SW 1271 (cell line): ENCODE measurements at places on chromosomes 6 and 20.

GRCh38 chr6:11201772-11202512 is 30.5 kb downstream of the NEDD9 start:
- DNase-seq = no peak

DNA sequence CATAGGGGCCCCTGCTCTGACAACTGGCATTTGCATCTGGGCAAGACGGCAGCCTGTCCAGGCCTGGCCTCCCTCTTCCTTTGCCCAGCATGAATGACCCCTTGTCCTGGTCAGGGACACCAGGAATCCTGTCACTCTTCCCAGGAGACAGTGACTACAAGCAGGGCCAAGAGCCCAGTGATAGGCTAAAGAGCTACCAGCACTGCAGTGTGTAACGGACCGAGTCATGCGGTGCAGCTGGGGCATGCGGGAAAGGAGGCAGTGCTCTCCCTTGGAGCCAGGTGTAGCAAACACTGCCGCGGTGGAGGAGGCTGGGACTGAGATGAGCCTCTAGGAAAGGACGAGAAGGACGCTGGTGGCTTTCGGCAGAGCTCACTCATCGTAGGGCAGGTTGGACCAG is 38.7 kb upstream of the DSP start:
- no peak for DNase-seq

DNA sequence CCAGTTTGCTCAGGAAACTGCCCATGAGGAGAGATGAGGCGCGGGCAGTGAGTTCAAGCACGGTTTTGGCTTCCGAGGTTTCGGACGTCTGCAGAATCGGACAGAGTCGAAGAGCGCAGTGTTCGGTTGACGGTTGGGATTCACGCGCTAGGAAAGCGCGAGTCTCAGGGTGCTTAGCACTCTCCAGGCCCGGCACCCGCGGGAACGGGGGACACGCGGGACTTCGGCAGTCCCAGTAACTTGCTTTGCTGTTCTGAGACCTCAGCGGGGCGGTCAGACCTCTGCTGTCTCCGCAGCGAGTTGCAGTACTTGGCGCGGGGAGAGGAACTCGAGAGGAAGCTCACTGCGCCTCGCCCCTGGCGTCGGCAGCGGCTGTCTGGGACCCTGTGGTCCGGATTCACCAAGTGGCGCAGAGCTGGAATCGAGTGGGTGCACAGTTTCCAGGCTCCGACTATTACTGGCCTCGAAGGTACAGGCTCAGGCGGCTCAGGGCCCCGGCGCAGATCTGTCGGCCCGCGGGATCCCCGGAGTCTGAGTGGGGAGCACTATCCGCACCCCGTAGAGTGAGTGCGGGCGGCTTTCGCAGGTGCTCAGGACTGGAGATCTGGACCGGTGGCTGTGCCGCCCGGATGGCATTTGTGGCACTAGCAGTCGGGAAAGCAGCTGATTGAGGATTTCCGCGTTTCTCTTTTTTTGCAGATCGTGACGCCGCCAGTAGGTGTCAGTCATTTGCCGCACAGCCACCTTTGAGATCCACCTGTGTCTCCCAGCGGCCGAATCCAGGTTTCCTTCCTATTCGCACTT is at the start of gene POM121L2:
Gene POM121L2 (minus strand): TSS at position 128 of the 804 bp plus-strand sequence. CDS start 103 bp downstream, at position 25.
- peak; percentile 36 for DNase-seq

GRCh38 chr6:51480040-51480439 is 607.4 kb downstream of the PKHD1 start:
- DNase-seq = no peak

DNA sequence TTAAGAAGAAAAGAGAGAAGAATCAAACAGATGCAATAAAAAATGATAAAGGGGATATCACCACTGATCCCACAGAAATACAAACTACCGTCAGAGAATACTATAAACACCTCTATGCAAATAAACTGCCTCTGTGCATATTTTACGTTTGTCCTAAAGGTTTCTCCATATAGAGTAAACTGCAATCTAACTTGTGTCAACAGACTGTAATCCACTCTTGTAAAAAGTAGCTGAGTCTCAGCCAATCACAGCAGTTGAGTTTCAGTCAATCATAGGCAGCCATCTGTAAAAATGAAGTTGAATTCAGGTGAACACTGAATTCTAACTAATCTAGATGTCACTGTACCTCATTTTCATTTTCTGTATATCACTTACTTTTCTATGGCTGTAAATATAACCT is 112.2 kb upstream of the SYNCRIP start:
- DNase-seq = no peak

- no peak for DNase-seq
Measured at GRCh38 chr6:38079537-38079936, 260.0 kb downstream of the ZFAND3 start.

DNA sequence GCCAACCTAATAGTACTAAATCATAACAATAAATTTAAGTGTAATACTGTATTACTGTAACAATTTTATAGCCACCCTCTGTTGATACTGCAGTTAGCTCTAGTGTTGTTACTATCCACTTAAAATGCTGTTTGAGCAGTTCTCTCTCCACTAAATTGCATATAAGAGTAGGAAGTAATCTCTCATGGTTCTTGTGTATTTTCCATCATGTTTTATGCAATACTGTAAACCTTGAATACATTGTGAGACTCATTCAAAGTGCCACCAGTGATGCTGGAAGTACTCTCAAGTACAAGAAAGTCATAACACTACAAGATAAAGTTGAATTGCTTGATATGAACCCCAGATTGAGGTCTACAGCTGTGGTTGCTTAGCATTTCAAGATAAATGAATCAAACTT is 65.5 kb downstream of the WASF1 start:
- DNase-seq = no peak

DNA sequence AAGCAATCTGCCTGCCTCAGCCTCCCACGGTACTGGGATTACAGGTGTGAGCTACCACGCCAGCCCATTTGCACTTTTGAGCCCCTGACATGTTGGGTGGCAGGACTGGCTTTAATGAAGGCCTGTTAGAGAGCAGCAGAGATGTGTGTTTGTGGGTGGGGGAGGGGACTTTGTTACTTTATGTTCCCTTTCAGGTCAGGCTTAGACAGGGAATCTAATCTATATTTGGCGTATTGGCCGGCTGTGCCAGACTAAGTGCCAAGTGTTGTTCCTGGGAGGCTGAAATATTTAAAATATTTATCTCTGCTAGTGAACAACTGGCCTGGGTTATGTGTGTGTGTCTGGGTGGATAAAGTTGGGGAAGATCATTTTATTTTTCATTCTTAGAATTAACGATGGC is 6.1 kb downstream of the GMPR start:
- DNase-seq = no peak

- DNase-seq = no peak
Measured at GRCh38 chr6:63114610-63115211, 96.6 kb upstream of the FKBP1C start.

DNA sequence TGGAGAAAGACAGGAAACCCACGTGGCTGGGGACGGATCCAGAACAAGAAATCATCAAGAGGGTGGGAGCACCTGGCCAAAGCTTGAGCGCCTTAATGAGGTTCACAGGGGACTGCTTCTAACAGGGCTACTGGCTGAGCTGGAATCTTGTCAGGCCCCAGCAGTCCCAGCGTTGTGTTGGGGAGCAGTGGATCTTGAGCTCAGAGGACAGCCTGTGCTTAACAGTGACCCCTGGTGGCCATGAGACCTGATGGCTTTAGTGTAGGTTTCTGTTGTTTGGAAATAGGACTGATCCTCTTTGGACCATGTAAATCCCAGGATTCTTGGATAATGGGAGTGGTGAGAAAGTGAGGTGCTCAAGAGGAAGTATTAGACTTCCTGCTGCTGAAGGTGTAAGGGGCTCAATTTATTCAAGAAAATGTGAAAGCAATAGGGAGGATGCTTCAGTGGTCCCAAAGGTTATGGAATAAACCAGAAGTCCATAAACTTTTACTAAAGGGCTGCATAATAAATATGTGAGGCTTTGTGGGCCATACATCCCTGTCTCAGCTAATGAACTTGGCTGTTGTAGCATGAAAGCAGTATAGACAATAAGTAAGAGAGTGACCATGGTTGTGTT is 216.2 kb downstream of the NFATC2 start:
- peak; percentile 22 for DNase-seq

GRCh38 chr6:95087394-95088097 is 489.8 kb upstream of the MANEA start:
- no peak for DNase-seq

DNA sequence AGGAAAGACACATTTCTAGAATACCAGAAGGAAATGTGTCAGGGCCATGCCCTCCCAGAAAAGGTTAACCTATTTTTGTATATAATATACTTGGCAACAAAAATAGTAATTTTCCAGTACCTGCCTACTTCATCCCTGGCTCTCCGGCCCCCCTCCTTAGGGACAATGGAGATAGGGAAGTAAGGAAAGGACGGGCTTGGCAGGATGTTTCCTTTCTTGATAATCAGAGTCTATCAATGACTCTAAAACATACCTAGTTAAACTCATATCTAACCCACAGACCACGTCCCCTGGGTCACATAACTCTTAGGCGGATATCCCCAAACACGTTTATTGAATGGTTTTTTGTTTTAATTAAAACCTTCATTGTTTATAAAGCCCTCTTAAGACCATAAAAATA is 11.8 kb downstream of the UQCC2 start:
- no peak for DNase-seq

DNA sequence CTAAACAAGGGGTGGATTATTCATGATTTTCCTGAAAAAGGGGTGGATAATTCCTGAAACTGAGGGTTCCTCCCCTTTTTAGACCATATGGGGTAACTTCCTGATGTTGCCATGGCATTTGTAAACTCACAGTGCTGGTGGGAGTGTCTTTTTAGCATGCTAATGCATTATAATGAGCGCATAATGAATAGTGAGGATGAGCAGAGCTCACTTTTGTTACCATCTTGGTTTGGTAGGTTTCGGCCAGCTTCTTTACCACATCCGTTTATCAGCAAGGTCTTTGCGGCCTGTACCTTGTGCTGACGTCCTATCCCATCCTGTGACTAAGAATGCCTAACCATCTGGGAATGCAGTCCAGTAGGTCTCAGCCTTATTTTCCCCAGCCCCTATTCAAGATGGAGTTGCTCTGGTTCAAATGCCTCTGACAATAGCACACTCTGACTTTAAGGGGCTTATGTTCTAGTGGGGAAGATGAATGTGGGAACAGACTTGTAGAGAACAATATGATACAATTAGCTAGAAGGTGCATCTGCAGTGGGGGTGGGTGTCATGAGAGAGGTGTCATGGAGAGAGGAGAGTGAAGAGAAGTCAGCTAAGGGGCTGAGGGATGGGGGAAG is 4.2 kb upstream of the GPR31 start:
- DNase-seq = no peak

- no peak for DNase-seq
Measured at GRCh38 chr6:56649053-56649769, 6.5 kb upstream of the DST start.

- DNase-seq = no peak
Measured at GRCh38 chr6:35202066-35202546, 11.7 kb upstream of the SCUBE3 start.

DNA sequence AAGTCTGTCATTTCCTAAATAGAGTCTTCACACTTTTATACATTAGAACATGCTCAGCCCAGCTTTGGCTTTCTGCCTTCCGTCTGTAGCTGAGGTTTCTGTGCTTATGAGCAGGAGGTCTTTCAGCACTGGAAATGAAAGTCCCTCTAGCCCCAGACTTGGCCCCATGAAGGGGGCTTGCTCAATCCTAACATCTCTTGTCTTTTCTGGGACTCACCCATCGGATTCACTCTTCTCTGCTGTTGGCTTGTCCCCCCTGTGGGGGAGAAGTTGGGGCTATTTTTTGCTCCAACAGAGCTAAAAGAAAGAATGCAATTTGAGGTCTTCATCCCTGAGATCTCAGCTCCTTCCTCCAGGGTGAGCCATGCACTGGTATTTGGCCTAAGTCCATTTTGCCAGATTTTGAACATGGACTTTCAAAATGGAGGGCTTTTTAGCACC is 177.7 kb downstream of the MRPL14 start:
- DNase-seq = no peak

DNA sequence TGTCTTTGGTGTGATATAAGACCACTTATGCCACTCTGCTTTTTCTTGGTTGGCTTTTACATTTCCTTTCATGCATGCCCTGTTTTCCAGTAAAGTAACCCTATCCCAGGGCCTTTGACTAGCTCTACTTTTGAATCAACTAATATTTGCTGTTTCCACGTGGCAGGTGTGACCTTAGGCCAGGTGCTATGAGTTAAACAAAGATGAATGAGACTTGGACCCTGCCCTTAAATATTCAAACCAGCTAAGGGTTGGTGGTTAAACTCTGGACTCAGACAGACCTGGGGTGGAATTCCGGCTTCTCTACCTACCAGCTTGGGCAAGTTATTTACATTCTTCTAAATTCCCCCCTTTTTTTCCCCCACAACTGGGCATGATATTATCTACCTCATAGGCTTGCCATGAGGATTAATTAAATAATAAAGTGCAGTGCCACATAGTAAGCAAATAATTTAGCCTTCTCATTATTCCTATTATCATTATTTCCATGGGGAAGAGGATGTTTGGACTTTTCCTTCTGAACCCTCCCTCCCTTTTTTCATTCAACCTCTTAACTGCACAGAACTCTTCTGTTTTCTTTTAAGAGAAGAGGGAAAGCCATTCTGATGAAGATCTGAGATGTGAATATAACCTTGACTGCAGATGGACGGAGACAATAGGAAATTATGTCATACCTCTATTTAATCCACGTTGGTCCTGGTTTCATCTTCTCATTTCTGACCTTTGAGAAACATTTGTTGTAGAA is 143.6 kb upstream of the TNFAIP3 start:
- no peak for DNase-seq

- no peak for DNase-seq
Measured at GRCh38 chr6:42403421-42403820, 48.3 kb downstream of the TRERF1 start.

- no peak for DNase-seq
Measured at GRCh38 chr6:14593286-14593685, 475.7 kb downstream of the CD83 start.

- no peak for DNase-seq
Measured at GRCh38 chr6:122997541-122998150, 1.6 kb downstream of the CLVS2 start.

GRCh38 chr20:3702611-3703391 is 9.6 kb downstream of the SIGLEC1 start:
- DNase-seq = no peak

GRCh38 chr6:72733045-72733444 is 111.2 kb downstream of the KCNQ5 start:
- no peak for DNase-seq

GRCh38 chr6:38847497-38847896 is 132.4 kb downstream of the DNAH8 start:
- DNase-seq = no peak

GRCh38 chr20:59611286-59611685 is 6.9 kb downstream of the PHACTR3 start:
- DNase-seq = no peak

GRCh38 chr6:8539453-8539852 is 104.1 kb upstream of the SLC35B3 start:
- no peak for DNase-seq

- DNase-seq = peak; percentile 28
Measured at GRCh38 chr6:117317261-117317660, 51.9 kb downstream of the VGLL2 start.

- no peak for DNase-seq
Measured at GRCh38 chr6:138805016-138805765, 9.3 kb downstream of the ECT2L start.

GRCh38 chr6:53910834-53911233 is 116.0 kb downstream of the LRRC1 start:
- DNase-seq = no peak

GRCh38 chr20:3998998-3999397 is 16.4 kb downstream of the RNF24 start:
- no peak for DNase-seq

GRCh38 chr20:61298661-61299060 is 46.6 kb downstream of the CDH4 start:
- no peak for DNase-seq
